ENCODE measurements at places on chromosomes 11 and 22.

GRCh38 chr11:76610871-76611475, 59.6 kb downstream of the LRRC32 start:
- DNase-seq, result no peak

GRCh38 chr11:693887-694562, 997 bp downstream of the DEAF1 start:
- DNase-seq, result no peak

GRCh38 chr22:23527971-23528740, 51.9 kb downstream of the IGLL1 start:
- DNase-seq, result no peak

GRCh38 chr11:69501891-69502860, 20.7 kb downstream of the LINC01488 start:
- no peak for DNase-seq

DNA sequence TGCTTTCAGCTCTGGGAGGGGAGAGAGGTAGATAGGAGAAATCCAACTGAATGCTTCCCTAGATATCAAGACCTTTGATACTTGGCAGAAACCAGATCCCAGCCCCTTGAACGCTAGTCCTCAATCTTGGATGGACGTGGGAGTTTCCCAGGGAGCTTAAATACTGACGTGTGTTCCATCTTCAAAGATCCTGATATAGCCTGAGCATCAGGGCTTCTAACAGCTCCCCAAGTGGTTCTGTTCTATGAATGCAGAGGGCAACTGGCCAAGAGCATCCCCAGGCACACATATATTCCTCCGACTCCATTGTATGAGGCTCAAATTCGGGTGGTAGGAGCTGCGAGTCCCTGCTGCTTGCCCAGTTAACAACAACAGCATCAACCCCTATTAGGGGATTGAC, 8.7 kb upstream of the ACCS start:
- DNase-seq, result no peak
